HFFc6 (cell line): ENCODE measurements at places on chromosomes 12 and 14. TPM values are rescaled to one million over a fixed set of nuclear protein-coding genes. Genes with fewer than 3 reads are reported as not detected.

The WASHC3 gene
- total RNA-seq, result 44.9 to 58.7 TPM (median 45.3 TPM) in 3 replicates

The ANKRD33 gene
- not detected in 2 replicates for total RNA-seq

The ESPL1 gene
- total RNA-seq, result 6.6 to 14.4 TPM (median 14.2 TPM) in 3 replicates

The KIF26A gene
- total RNA-seq, result 0.06 to 0.09 TPM in 2 of 3 replicates, not detected in the other

The NTS gene
- not detected in 3 replicates for total RNA-seq

The ZDHHC22 gene
- total RNA-seq, result not detected in 3 replicates

The GZMB gene
- total RNA-seq, result not detected in 3 replicates

The CLEC2A gene
- not detected in 3 replicates for total RNA-seq

- DNase-seq, result peak; percentile 1
- H3K27me3 ChIP-seq, result no peaks in the 10 kb centered on the region
- H3K36me3 ChIP-seq, result peaks cover 14% of the 10 kb centered on the region; the same call in 1 of the 2 replicates
- peak overlapping the region; percentile 24 for H3K27ac ChIP-seq
Observed at GRCh38 chr12:1044199-1044598, 53.2 kb downstream of the ERC1 start.

- no peak overlapping the region for H3K4me3 ChIP-seq
- 0 out of 2 replicates have a peak, but pooled peaks cover 4% of the 10 kb centered on the region for H3K36me3 ChIP-seq
- H3K4me1 ChIP-seq, result peaks cover 16% of the 10 kb centered on the region
- no peak overlapping the region for H3K27ac ChIP-seq
Observed at GRCh38 chr14:76832503-76832988, 6.3 kb downstream of the LRRC74A start.

GRCh38 chr12:2052826-2053678, at the start of gene CACNA1C:
TSS of gene CACNA1C (plus strand) at chr12:2052987. CDS start at chr12:2053563, 576 bp downstream.
- peak; percentile 49 for DNase-seq
- peak within 1 kb of the TSS; percentile 94 for H3K4me3 ChIP-seq
- H3K27me3 ChIP-seq, result peaks cover 5% of the 10 kb centered on the region
- H3K4me1 ChIP-seq, result peaks cover 58% of the 10 kb centered on the region

DNA sequence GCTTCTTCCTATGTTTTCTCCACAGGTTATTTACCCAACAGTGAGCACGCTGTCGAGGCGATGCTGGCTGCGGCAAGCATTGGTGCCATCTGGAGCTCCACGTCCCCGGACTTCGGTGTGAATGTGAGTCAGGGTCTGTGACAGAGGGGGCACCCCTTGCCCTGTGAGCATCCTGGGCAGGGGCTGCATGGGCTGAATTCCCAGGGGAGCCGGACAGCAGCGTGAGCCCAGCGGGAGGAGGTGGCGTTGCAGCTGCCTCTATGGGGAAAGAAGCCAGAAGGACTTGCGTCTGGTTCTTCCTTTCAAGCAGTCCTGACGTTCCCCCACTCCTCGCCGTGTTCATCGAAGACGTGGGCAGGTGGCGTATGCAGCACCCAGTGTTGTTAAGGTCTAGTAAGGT, 26.2 kb downstream of the AACS start:
- no peak overlapping the region for H3K27ac ChIP-seq
- H3K36me3 ChIP-seq, result peaks cover 13% of the 10 kb centered on the region; the same call in 1 of the 2 replicates
- H3K27me3 ChIP-seq, result peaks cover 4% of the 10 kb centered on the region; the same call in 1 of the 2 replicates
- no peak for DNase-seq
- no peak overlapping the region for H3K4me3 ChIP-seq
- H3K4me1 ChIP-seq, result peaks cover 10% of the 10 kb centered on the region

- H3K4me1 ChIP-seq, result peaks cover 40% of the 10 kb centered on the region
- DNase-seq, result no peak
- H3K4me3 ChIP-seq, result peak within 1 kb of the TSS; percentile 71
- no peaks in the 10 kb centered on the region; the same call in 1 of the 2 replicates for H3K27me3 ChIP-seq
- no peaks in the 10 kb centered on the region; the same call in 1 of the 2 replicates for H3K36me3 ChIP-seq
- peak within 1 kb of the TSS; percentile 62 for H3K27ac ChIP-seq
Observed at GRCh38 chr12:10098791-10099190, at the start of gene CLEC1A. TSS of gene CLEC1A (minus strand) at chr12:10098985. CDS start at chr12:10098922, 63 bp downstream.

DNA sequence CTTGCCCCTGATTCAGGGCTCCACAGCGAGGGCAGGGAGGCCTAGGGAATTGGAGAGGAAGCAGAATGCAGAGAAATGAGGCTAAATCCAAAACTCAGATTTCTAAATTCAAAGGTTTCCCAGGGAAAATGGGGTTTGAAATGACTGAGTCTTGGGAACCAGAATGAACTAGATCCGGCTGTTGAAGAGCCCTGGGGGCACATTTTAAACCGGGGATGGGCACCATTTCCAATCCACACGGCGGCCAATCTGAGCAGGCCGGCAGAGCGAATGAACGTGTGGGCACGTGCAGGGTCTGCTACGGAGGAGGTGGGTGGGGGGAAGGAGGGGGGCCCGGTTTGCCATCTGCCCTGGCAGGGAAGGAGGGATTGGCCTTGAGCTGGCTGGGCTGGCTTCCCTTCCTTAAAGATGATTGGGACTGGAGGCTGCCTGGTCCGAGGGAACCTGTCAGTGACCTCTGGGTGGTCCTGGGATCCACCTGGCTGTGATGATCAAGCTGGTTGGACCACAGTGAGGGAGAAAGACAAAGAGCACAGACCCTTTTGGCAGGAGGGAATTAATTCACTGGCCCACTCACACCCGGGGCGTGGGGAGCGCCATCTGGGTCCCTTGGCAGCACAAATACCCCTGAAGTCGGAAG, 161.0 kb downstream of the RBM19 start:
- H3K4me3 ChIP-seq, result no peak overlapping the region
- DNase-seq, result no peak
- H3K36me3 ChIP-seq, result peaks cover 23% of the 10 kb centered on the region
- peaks cover 8% of the 10 kb centered on the region for H3K27me3 ChIP-seq

DNA sequence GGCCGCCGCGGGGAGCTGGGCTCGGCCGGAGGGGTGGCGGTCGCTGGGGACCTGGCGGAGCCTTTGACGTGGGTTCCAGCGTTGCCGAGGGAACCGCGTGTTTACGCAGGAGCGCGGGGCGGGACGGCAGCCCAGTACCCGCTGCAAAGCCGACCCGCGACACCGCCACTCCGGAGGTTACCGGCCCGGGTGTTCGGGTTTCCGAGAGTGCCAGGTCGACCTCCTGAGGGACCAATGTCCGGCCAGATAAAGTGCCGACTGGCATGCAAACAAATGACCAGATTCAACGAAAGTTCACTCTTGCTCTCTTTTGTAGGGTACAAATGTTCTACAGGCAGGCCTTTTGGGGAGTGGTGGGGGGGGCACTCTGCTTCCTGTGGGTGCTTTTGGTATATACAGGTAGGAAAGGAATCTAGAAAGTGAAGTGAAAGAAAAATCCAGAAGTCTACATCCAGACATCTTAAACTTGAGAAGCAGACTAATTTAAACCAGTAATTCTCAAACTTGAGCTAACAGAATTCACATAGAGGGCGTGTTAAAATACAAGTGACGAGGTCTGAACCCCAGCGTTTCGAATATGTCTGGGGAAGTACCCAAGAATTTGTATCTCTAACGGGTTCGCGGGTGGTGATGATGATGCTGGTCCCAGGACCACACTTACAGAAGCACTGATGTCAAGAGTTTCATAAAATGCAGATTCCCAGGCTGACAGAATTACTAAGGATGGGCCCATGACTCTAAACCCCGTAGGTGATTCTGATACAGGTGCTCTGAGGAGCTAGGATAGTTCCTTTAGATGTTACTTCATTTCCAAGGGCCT, at the start of gene GPR135:
Gene GPR135, minus strand, starts transcription at position 65 of the 820 bp plus-strand sequence. CDS start 154 bp downstream, outside the sequence.
- H3K36me3 ChIP-seq, result peaks cover 12% of the 10 kb centered on the region
- H3K4me3 ChIP-seq, result peak within 1 kb of the TSS; percentile 86
- peaks cover 18% of the 10 kb centered on the region for H3K4me1 ChIP-seq
- DNase-seq, result no peak
- no peaks in the 10 kb centered on the region for H3K27me3 ChIP-seq

- peaks cover 20% of the 10 kb centered on the region for H3K27me3 ChIP-seq
- no peak overlapping the region for H3K4me3 ChIP-seq
- peak; percentile 6 for DNase-seq
- no peak overlapping the region for H3K27ac ChIP-seq
- H3K4me1 ChIP-seq, result no peaks in the 10 kb centered on the region
- no peaks in the 10 kb centered on the region for H3K36me3 ChIP-seq
Observed at GRCh38 chr14:95609398-95609990, 74.6 kb downstream of the GLRX5 start.

- H3K4me3 ChIP-seq, result no peak overlapping the region
- no peaks in the 10 kb centered on the region for H3K27me3 ChIP-seq
- peaks cover 12% of the 10 kb centered on the region for H3K4me1 ChIP-seq
- no peak for DNase-seq
- H3K36me3 ChIP-seq, result peaks cover 10% of the 10 kb centered on the region
Observed at GRCh38 chr12:26666286-26666685, 166.7 kb downstream of the ITPR2 start.

DNA sequence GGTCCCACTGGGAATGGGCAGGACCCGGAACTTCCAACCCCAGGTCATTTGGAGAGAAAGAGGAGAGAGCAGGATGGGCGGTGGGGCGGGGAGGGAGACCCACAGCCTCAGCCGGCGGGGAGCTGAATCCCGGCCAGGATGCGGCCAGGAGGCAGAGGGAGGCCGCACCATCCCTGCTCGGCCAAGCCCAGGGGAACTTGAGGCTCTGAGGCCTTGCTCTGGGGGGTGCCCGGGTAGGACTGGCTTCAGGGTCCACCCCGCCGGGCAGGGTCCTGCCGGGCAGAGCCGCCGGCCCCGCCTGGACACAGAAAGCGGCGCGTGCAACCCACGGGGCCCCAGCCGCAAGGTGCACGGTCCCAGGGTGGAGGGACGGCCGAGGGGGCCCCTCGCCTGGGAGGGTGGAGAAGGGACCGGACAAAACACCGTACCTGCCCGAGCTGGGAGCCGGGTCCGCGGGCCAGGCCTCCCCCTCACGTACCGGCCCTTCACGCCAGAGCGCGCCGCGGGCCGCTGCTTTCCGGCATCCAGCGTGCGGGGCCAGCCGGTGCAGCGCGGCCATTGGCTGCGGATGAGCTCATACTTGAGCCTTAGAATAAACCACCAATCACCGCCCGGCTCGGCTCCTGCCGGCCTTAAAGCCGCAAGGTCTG, at the start of gene RPS6KL1:
Gene RPS6KL1, minus strand, starts transcription at position 509 of the 650 bp plus-strand sequence. CDS start 1,719 bp downstream, outside the sequence.
- peaks cover 8% of the 10 kb centered on the region for H3K4me1 ChIP-seq
- peak within 1 kb of the TSS; percentile 51 for H3K4me3 ChIP-seq
- DNase-seq, result peak; percentile 51
- H3K27ac ChIP-seq, result no peak within 1 kb of the TSS

GRCh38 chr12:38501481-38501880, 184.9 kb downstream of the ALG10B start:
- peaks cover 7% of the 10 kb centered on the region; the same call in 1 of the 2 replicates for H3K36me3 ChIP-seq
- no peaks in the 10 kb centered on the region for H3K27me3 ChIP-seq
- H3K27ac ChIP-seq, result no peak overlapping the region
- no peaks in the 10 kb centered on the region for H3K4me1 ChIP-seq

- 0 out of 2 replicates have a peak, but pooled peaks cover under 1% of the 10 kb centered on the region for H3K36me3 ChIP-seq
- no peaks in the 10 kb centered on the region; the same call in 1 of the 2 replicates for H3K27me3 ChIP-seq
- no peak for DNase-seq
Observed at GRCh38 chr12:94620621-94621020, 29.7 kb downstream of the TMCC3 start.

DNA sequence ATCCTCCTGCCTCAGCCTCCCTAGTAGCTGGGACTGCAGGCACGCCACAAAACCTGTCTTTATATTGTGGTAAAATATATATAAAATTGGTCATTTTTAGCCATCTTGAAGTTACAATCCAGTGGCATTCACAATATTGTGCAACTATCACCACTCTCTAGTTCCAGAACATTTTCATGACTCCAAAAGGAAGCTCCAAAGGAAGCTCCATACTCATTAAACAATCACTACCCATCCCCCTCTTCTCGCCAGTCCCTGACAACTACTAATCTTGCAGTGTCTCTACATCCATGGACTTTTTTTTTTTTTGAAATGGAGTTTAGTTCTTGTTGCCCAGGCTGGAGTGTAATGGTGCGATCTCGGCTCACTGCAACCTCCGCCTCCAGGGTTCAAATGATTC, 3.1 kb downstream of the GCH1 start:
- H3K27ac ChIP-seq, result no peak overlapping the region
- H3K4me3 ChIP-seq, result no peak overlapping the region
- DNase-seq, result no peak

GRCh38 chr14:53855127-53855526, 101.5 kb downstream of the BMP4 start:
- H3K27me3 ChIP-seq, result peaks cover 7% of the 10 kb centered on the region; the same call in 1 of the 2 replicates
- no peak overlapping the region for H3K27ac ChIP-seq
- no peak overlapping the region for H3K4me3 ChIP-seq

GRCh38 chr12:122834104-122834920, 945 bp upstream of the HIP1R start:
- peaks cover 34% of the 10 kb centered on the region for H3K4me1 ChIP-seq
- no peaks in the 10 kb centered on the region for H3K36me3 ChIP-seq
- peak; percentile 51 for DNase-seq

- peak overlapping the region; percentile 88 for H3K4me3 ChIP-seq
- H3K27me3 ChIP-seq, result peaks cover 5% of the 10 kb centered on the region
- peaks cover 18% of the 10 kb centered on the region for H3K4me1 ChIP-seq
- H3K27ac ChIP-seq, result peak overlapping the region; percentile 62
- no peak for DNase-seq
Observed at GRCh38 chr12:132490422-132491137, 629 bp downstream of the FBRSL1 start.

DNA sequence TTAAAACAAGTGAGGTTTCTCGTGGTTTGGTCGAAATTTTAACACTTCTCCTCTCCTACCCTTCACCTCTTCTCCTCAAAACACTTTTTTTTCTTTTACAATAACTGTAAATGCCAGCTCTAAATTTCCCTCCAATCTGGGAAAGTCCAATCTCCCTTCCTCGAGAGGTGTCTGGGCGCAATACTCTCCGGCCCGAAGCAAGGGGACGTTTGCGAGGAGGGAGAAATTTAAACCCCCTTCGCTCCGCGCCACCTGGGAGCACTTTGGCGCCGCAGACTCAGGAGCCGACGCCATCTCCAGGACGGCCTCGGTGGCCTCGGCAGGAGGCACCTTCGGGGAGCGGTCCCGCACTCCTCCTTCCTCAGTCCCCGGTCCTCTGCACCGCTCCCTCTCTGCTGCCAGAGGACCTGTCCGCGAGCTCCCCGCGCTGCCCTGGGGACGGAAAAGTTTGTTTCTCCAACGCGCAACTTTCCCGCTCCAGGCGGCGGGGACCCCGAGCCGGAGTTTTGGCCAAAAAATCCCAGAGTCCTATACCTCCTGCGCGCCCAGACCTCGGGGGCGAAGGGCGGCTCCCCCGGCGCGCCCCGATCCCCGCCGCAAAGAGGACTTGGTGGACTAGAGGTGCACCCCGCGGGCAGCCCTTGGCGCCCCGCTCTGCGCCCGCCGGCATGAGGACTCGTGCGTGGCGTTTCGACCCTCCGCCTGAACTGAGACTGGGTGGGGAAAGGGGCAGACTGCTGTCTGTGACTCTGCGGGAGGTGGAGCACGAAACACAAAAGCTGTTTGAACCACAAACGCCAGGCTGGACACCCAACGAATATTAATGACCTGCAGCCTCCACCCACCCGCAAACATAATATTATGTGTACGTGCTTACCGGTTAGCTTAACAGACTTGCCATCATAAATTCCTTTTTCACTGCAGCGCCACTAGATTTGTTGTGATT, 95.2 kb upstream of the HMGA2 start:
- DNase-seq, result no peak
- peak overlapping the region; percentile 88 for H3K4me3 ChIP-seq
- peak overlapping the region; percentile 34; the same call in 1 of the 2 replicates for H3K27ac ChIP-seq
- H3K36me3 ChIP-seq, result peaks cover 5% of the 10 kb centered on the region; the same call in 1 of the 2 replicates
- H3K4me1 ChIP-seq, result peaks cover 34% of the 10 kb centered on the region
